Left lobe of liver (tissue), 2 donors: ENCODE measurements at places on chromosomes 5 and 9. TPM values are rescaled to one million over a fixed set of nuclear protein-coding genes. Genes with fewer than 3 reads are reported as not detected.

- DNase-seq = no peak
Measured at GRCh38 chr9:111916234-111916645, 19.6 kb downstream of the UGCG start.

DNA sequence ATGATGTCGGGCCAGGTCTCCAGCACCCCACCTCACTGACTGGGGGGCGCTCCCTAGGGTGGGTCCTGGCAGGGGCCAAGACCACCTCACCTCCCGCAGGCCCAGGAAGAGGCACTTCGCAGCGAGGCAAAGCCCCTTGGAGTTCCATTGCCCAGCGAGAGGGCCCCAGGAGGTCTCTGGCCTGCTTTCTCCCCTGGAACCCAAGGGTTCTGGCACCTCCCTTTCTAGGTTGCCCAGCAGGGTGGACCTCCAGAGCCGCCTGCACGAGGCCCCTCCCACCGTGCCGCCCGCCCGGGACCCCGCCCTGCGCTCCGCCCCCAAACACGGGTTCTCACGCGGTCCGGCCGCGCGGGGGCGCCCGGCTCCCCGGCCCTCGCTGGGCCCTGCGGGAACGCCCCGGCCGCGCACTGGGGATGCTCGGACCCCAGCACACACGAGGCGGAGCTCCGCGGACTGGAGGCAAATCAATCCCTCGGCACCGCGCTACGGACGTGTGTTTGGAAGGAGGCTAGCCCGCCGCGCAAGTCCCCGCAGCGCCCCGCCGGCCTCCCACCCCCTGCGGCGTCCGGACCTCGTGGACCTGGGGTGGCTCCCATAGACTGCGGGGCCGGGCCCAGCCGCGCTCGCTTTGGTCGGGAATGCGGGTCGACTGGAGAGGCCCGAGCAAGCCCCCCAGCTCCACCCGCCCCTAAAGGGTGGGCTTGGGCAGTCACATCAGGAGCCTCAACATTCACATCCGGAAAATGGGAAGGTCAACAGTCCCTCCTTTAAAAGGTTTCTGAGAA is 99.5 kb upstream of the LMX1B start:
- no peak for DNase-seq

GRCh38 chr9:130895038-130895437 is 1.6 kb downstream of the QRFP start:
- DNase-seq = no peak

GRCh38 chr9:119003882-119004617 is 365.2 kb downstream of the BRINP1 start:
- no peak for DNase-seq

DNA sequence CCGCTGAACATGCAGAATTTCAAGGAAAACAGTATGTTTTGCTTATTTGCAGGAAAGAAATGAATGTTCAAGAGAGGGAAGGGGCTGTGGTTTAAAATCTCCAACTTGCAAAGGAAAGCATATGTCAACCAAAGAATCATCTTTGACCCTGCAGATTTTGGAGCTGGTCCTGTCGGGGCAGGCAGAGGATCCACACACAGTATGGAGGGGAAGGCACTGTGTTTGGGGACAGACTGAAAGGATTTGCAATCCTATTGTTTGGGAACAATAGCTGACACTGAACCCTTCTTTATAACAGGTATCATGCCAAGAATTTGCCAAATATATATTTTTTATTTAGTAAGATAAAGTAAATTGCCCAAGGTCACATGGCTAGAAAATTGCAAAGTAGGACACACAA is 121.4 kb upstream of the ZNF618 start:
- no peak for DNase-seq

GRCh38 chr5:93512799-93513198 is 68.2 kb downstream of the NR2F1-AS1 start:
- DNase-seq = no peak

DNA sequence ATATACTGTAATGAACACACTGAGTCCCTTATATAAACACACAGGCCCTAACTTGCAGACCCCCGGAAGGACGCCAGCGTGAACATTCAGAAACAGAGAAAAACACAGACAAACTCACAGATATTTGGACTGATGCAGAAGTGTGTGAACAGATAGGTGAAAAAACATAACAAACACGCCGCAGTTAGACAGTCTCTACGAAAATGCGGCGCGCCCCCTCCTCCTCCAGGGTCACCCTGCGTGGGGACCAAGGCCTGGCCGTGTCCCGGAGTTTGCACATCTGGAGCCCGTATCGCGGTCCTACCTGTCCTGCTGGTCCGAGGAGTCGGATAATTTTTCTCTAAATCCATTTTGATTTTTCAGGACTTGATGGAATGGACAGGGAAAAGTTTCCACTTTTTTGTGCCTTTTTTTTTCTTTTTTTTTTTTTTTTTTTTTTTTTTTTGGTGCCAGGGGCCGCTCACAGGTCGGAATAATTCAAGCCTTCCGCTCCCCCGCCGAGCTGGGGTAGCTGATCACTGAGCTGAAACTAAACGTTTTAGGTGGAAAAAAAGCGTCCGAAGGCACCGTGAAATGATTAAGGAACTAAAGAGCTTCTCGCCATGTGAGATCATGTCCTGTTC is at the start of gene PAX5:
TSS of gene PAX5 (minus strand) at position 587 of the 623 bp plus-strand sequence. CDS start at position 350, 237 bp downstream.
- no peak for DNase-seq

- no peak for DNase-seq
Measured at GRCh38 chr9:129520082-129520481, 100.8 kb downstream of the C9orf50 start.

- no peak for DNase-seq
Measured at GRCh38 chr5:40401284-40402006, 278.3 kb upstream of the PTGER4 start.

- no peak for DNase-seq
Measured at GRCh38 chr5:21159510-21160059, 1171.6 kb upstream of the CDH18 start.

GRCh38 chr5:89929173-89929572 is 480.4 kb downstream of the CETN3 start:
- DNase-seq = no peak

DNA sequence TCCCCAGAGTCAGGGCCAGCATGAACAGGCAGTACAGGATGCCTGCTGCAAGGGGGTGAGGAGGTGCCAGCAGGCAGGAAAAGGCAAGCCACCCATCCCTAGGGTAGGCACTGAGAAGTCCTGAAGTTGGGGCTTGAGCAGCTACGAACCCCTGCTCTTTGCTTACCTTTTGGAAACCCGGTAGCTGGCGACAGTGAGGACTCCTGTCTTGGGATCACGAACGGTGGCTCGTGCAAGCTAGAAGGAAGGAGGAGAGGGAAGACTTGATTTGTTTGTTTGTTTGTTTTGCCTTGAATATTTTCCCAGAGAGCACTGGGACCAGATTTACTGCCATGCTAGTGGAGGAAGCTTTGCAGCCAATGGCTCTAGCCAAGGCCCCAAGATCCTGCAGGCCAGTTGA is 23.7 kb downstream of the P4HA2 start:
- DNase-seq = no peak

The CDKN2A gene
- total RNA-seq = 0.55 TPM

The SPATA31D4 gene
- total RNA-seq = not detected

The ANKRA2 gene
- 10.6 TPM for total RNA-seq

The GDNF gene
- 0.18 TPM for total RNA-seq

The LCN9 gene
- not detected for total RNA-seq

The ZFP37 gene
- 0.55 TPM for total RNA-seq
